NCI-H1930 (cell line): ENCODE measurements at places on chromosomes 16 and 17.
A peak's percentile ranks its signal among the peaks of the same experiment; 100 is the strongest.

DNA sequence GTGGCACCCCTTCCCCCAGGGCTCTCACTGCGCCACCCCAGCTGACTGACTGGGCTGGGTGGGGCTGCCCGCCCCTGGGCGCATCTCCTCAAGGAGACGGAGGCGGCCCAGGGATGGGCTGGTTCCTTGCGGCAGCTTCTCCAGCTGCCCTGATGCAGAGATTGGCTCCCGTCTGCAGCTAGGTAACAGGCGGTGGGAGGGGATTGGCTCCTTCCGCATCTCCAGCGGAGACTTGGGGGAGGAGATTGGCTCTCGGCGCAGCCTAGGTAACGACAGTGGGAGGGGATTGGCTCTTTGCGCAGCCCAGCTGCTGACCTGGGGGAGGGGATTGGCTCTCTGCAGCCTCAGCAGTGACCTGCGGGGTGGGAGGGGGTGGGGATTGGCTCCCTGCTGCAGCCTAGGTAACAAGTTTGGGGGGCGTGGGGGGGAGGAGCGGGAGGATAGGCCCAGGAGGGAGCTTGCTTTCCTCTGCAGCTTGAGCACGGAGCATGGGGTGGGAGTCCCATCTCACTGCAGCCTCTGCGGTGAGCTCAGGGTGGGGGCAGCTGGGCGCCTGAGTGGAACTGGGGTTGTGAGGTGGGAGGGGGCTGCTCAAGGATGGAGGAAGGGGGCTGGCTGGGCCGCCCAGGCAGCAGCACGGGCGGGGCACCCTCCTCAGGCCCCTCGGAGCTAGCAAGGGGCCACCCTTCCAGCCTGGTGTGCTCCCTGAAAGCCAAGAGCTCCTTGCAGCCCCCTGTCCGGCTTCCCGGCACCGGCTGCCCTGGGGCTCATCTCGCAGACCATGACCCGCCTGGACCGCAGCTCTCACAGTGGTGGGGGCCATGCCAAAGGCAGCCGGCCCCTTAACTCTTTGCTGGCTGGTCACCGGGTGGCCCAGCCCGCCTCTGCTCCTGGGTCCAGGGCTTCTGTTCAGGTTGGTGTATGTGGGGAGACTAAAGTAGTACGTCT is 6.4 kb downstream of the NFE2L1 start:
- peak; percentile 40 for DNase-seq

GRCh38 chr17:9185142-9185541 is 163.8 kb downstream of the NTN1 start:
- no peak for DNase-seq

DNA sequence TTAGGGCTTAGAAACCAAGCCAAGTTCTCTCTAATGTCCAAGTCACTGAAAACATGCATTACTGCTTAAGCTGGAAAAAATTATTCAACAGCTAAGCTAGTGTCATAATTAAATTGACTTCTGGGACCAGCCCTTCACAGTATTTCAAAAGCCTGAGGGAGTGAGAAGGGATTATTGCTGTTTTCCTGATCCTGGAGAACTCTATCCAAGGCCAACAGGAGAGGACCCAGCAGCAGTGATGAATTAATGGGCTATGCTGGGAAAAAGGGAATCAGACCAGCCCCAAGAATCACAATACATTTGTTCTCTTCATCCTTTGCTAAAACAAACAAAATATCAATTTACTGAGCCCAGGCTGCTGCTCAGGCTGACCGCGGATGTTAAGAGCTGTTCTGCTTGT is 34.5 kb upstream of the CLEC3A start:
- no peak for DNase-seq

DNA sequence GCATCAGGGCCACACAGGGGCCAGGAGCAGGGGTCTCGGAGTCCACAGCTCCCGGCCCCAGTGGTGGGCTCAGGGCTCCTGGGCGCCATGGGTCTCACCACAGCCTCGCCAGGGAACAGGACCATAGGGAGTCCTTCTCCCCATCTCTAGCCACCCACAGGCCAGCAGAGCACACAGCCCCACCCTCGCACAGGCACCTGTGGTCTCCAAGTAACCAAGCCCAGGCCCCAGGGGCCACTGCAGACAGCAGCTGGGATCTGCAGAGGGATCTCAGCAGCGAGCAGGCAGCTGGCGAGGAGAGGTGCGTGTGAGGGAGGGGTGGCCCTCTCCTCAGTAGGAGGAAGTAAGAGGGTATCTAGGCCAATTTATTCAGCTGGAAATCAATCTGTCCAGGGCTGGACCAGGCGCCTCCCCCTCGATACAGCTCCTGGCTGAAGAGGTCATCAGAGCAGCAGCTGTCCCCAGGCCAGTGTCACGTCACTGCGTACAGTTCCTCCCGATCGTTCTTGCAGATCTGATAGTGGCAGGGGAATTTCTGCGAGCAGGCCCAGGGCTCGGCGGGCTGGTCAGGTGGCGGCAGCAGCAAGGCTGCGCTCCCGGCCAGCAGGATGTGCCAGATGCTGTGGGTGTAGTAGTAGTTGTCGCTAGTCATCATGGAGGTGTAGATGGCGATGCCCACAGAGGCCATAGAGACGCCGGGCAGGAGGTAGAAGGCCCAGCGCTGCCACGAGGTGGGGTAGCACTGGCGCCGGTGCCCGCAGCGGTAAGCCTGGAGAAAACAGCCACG is 1.4 kb upstream of the MRPL28 start:
- DNase-seq, result no peak

DNA sequence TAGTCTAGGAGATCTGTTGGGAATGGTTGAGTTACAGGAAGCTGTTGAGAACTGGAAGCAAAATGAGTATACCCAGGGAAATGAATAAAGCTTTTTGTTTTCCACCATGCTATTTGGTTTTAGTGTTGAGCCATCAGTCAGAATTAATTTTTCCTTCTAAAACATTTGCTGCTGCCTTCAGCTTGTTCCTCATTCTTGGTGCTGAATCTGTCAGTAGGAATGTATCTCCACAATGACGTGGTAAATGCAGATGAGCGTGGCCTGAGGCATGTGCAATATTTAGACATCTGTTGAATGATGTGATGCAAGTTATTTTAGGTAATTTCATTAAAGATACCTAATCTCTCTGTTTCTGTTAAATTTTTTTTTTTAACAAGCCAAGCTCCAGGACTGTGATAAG is 10.9 kb downstream of the HAPSTR1 start:
- DNase-seq, result no peak

DNA sequence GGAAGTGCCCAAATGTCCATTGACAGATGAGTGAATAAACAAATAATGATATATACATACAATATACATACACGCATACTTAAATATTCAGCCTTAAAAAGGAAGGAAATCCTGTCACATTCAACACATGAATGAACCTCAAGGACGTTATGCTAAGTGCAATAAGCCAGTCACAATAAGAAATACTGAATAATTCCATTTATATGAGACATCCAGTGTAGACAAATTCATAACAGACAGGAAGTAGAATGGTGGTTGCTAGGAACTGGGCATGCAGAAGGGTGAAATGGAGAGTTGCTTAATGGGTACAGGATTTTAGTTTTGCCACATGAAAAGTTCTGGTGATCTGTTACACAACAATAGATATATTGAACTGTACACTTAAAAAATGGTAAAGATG is 8.8 kb upstream of the ITGB4 start:
- no peak for DNase-seq

DNA sequence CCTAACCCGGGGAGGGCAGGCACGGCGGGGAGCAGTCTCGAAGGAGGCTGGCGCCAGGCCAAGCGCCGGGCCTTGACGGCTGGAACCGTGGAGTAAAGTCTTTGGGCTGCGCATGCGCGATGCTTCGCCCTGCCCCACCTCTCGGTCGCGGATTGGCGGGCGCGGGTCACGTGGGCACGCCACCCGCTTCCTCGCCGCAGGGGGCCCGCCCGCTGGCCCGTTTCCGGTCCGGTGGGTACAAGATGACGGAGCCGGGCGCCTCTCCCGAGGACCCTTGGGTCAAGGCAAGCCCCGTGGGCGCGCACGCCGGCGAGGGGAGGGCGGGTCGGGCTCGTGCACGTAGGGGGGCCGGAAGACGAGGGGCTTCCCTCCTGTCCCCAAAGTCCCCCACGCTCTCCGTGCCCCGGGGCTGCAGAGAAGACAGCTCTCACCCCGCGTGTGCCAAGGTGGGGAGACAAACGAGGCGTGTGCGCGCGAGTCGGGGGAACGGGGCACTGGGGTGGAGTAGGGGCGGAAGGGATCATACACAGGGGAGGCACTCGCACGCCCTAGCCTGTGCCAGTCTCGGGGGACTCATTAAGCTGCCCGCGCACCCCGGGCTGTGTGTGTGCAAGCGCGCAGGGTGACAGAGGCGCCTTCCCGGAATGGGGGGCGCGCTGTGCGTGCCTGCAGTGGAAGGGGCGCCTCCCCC is at the start of gene MLX:
TSS of gene MLX (plus strand) at position 218 of the 691 bp plus-strand sequence. CDS start at position 243, 25 bp downstream.
- peak; percentile 89 for DNase-seq

DNA sequence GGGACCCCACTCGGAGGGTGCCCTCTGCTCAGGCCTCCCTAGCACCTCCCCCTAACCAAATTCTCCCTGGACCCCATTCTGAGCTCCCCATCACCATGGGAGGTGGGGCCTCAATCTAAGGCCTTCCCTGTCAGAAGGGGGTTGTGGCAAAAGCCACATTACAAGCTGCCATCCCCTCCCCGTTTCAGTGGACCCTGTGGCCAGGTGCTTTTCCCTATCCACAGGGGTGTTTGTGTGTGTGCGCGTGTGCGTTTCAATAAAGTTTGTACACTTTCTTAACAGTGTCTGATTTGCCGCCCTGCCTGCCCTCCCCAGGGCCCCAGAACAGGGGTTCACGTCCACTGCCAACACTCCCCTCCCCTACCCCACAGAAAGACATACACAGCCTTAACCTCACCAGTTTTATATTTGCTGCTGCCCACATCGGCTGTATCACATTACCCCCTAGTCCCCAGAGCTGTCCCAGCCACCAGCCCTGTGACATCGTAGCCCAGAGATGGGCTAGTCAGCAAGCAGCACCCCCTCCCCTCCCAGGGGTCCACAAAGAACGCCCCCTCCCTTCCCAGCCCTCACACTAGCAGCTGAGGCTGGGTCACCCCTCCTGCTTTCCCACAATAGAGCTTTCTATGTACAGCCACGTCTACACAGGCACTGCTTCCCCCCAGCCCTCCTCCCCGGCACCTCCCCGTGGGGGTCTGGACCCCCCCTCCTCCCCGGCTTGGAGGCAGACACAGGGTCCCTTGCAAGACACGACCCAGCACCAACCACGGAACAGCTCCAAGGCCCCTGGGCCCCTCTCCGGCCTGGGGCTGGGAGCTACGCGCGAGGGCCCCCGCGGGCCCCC is 7.9 kb downstream of the GRN start:
- no peak for DNase-seq

DNA sequence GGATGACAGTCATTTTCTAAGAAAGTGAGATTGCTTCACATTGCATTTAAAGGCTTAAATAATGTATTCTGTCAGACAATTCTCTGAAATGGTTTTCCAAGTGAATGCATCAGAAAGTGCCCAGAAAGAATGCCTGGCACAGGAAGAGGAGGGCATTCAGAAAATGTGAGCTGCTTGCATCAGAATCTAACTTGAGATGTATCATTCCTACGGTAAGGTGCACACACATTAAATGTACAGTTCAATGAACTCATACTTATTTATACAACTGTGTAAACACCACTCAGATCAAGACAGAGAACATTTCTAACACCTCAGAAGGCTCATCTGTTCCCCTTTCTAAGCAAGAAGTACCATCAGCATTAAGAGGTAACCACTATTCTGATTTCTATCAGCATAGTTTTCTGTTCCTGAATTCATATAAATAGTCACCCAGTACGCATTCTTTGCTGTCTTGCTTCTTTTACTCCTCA is 638.0 kb downstream of the MAF start:
- DNase-seq, result no peak

DNA sequence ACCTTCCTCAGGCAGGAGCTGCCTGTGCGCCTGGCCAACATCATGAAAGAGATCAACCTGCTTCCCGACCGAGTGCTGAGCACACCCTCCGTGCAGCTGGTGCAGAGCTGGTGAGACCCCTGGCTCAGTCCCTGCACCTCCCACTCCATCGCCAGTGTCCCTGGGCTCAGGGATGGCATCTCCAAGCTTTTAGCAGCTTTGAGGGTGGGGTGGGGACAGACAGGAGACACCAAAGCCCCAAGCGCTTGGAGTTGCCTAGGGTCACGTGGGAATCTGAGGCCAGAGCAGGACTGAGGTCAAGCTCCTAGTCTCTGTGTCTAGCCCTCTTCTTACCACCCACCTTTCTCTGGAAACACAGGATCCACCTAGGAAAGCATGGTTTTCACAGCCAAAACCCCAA is 2.3 kb downstream of the PDK2 start:
- DNase-seq, result no peak

DNA sequence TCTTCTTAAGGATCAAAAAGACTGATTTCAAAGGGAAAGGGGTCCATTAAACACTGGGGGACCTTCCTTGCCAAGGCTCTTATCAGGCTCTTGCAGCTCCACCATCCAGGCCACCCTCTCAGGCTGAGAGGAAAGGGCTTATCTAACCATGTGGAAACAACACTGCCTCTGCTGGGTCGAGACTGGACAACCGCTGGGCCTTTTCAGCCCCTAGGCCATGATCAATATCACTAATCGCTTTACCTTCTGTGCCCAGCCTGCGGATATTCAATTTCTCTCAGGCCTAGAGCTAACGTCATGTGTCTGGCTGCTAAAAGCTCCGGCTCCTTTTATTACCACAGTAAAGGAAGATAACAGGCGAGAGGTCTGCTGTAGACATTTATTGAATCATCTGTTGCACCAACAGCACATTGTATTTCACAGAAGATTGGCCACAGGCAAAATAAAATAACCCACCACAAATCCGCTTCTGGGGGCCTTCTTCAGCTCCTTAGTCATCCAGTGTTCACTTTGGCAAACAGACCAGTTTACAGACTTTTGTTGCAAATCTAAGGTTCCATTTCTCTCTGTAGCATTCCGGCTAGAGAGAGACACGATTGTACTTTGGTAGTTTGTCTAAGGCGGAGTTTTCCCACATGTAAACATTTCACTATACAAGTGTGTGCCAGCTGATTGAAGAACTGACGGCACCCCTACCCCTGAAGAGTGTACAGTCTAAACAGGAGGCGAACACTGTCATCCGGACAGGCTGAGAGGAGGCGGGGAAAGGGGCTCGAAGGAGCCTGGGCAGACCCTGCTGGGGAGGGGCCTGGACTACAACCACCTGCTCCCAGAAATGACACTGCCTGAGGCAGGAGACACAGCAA is 13.9 kb downstream of the CYB561 start:
- no peak for DNase-seq
